ENCODE measurements at places on chromosomes 13 and 19. TPM values are rescaled to one million over a fixed set of nuclear protein-coding genes. Genes with fewer than 3 reads are reported as not detected.
A peak's percentile ranks its signal among the peaks of the same experiment; 100 is the strongest.

- DNase-seq = no peak
Observed at GRCh38 chr13:98785405-98785804, 32.9 kb upstream of the SLC15A1 start.

DNA sequence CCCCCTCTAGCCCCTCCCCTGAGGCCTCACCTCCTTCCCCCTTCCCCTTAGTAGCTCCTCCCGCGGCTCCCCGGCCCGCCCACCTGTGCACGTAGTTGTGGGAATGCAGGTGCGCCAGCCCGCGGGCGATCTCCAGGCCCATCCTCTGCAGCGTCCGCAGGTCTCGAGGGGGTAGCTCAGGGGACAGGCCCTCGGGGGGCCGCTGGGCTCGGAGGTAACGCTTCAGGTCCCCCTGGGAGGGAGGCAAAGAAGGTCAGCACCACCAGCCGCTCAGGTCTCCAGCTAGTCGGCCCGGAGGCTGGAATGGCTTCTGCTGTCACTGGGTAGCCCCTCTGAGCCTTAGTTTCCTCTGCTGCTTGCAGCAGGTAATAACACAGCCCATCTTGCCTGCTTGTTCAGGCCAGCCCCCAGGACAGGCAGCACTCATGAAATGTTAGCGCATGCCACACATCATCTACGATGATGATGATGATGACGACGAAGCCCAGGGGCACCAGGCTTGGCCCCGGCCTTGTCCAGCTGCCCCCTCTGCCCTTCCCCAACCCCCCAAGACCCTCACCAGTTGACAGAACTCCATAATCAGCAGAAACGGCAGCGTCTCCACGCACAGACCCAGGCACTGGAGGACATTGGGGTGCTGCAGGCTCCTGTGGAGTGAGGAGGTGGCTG is 9.2 kb downstream of the LMTK3 start:
- no peak for DNase-seq

DNA sequence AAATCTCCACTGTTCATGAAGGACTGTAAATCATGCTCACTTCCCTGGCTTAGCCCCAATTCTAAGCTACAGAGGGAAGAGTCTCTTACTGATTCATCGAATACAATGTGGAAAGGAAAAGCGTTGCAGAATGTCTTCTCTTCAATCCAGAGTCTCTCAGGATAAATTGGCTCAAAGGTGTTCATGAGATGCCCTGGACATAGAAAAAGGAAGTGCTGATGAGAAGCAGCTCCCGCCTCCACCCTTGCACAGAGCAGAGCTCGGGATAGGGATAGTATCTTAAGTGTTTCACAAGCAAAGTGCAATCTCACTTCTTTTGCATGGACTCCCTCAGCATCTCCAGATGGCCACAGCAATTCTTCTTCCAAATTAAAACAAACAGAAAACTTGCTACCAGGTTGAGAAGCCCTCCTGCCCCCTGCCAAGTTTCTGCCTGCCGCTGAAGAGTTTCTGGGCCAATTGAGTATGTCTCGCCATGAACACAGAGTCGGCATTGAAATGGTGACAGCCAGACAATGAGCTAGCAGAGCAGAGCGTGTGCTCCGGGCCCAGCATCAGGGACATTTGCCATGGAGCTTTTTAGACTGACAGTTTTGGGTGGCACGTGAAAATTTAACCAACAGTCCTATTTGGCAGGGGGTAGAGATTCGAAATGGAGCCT is 85.7 kb downstream of the C13orf42 start:
- DNase-seq = no peak

The ZNF345 gene
- 0.85 TPM for total RNA-seq

The ATP8A2 gene
- total RNA-seq = 0.08 TPM

DNA sequence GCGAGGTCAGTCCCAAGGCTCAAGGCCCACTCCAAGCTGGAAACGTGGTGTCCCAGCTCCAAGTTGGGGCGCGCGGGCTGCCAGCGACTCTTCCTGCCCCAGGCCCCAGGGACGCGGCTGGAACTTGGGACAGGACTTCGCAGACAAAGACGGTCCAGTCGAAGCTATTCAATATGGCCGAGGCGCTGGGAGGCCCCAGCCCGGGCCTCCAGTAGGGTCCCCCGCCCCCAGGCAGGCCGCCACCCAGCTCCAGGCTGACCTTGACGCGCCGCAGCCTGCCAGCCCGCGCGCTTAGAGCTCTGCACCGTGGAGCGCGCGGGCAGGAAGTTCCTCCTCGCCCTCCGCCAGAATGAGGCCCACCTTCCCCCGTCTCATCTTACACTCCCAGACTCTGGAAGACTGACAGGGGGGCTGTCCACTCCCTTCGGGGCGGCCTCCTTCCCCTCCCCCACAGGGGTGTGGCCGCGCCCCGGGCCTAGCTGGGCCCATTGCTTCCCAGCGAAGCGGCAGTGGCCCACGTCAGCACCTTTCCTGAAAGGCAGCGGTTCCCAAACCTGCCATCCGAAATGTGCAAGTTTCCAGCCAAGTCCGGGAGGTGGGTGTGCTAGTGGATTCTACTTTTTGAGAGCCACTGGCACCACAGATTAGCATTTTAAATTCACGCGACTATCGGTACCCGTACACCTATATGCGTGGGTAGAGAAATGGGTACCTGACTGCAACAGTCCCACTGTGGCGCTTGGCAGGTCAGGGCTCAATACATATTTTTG is at the start of gene CCDC8:
Gene CCDC8, minus strand, starts transcription at position 303 of the 770 bp plus-strand sequence. CDS start 754 bp downstream, outside the sequence.
- peak; percentile 85 for DNase-seq

The ANGPTL8 gene
- total RNA-seq = not detected

The CPB2 gene
- total RNA-seq = not detected

DNA sequence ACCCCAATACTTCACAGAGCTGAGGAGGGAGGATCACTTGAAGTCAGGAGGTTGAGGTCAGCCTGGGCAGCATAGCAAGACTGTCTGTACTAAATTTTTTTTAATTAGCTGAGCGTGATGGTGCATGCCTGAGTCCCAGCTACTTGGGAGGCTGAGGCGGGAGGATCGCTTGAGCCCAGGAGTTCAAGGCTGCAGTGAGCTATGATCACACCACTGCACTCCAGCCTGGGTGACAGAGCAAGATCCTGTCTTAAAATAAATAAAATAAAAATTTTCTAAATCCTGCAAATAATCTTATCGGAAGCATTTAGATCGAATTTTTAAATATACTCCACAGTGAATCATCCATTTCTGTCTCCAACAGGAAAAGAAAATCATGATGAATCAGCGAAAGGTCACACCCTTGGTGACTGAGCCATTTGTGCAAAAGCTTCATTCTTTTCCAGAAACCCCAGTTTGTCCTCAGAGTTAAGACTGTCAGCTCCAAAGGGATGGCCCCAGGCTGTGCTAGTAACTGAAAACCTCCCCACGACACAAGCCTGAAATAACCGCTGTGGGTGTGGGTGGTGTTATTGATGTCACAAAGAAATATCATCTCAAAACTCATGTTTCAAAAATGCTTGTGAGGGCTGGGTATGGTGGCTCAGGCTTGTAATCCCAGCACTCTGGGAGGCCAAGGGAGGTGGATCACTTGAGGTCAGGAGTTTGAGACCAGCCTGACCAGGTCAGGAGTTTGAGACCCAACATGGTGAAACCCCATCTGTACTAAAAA is 167.6 kb downstream of the PTPRS start:
- peak; percentile 77 for DNase-seq

The F10 gene
- total RNA-seq = 21.9 TPM

DNA sequence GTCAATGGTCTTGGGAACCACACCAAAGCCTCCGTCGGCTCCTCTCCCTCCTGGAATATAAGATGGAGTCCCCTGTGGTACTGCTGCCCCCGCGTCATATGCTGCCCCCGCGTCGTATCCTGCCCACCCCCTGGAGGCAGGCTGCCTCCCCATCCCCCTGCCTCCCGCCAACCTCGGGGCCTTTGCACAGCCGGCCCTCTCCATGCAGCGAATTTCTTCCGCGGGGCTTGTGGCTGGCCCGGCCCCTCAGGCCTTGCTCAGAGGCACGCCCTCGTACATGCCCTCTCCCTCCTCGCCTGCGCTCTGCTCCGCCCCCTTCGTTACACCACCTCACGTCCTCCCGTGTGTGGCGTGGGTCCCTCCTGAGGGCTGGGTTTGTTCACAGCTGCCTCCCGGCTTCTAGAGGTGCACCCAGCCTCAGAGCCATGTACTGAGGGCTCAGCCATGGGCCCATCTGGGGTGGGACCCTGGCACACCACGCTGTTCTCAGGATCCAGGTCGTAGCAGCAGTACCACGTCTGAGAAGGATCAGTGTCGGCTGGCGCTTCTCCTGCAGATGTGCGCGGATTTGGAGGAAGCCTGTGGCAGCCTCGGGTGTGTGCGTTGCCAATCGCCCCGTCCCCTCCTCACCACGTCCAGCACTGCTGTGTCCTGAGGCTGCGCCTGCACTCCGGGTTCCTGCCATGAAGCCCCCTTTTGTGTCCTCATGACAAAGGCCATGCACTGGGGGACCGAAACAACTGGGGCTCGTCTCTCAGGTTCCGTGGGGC is 47.7 kb downstream of the MCF2L start:
- no peak for DNase-seq

The FGF9 gene
- 3.2 TPM for total RNA-seq

The FFAR2 gene
- 0.20 TPM for total RNA-seq
